ENCODE measurements at places on chromosomes 16 and 17. TPM values are rescaled to one million over a fixed set of nuclear protein-coding genes. Genes with fewer than 3 reads are reported as not detected.

The MT4 gene
- total RNA-seq = not detected

The CISD3 gene
- 98.9 TPM for total RNA-seq

The CCL1 gene
- total RNA-seq = not detected

The TNFSF13 gene
- total RNA-seq = 0.53 TPM

The APOH gene
- 4.0 TPM for total RNA-seq

The TLCD3A gene
- 57.0 TPM for total RNA-seq

The ASGR1 gene
- 1.2 TPM for total RNA-seq

The ITGAE gene
- 85.6 TPM for total RNA-seq

The GGNBP2 gene
- total RNA-seq = 60.3 TPM

The WNT3 gene
- 3.9 TPM for total RNA-seq

The CTRB2 gene
- total RNA-seq = 0.16 TPM

The TBC1D3E gene
- not detected for total RNA-seq

The KRTAP1-5 gene
- not detected for total RNA-seq

The G6PC1 gene
- not detected for total RNA-seq

The EVI2B gene
- total RNA-seq = not detected

The CDC42EP4 gene
- total RNA-seq = 60.1 TPM

The WFIKKN2 gene
- 0.02 TPM for total RNA-seq

The GUCY2D gene
- 0.46 TPM for total RNA-seq

The ZFHX3 gene
- 11.8 TPM for total RNA-seq

The DPEP3 gene
- not detected for total RNA-seq

The GPR142 gene
- total RNA-seq = not detected

The PRSS22 gene
- 0.78 TPM for total RNA-seq

The DHX8 gene
- 39.0 TPM for total RNA-seq

The ERN1 gene
- total RNA-seq = 3.5 TPM

The ACSM2A gene
- not detected for total RNA-seq

The ZDHHC1 gene
- total RNA-seq = 7.1 TPM

The KRT32 gene
- not detected for total RNA-seq

The CDK3 gene
- 4.1 TPM for total RNA-seq

The ZNF75A gene
- 9.5 TPM for total RNA-seq

The TEKT5 gene
- total RNA-seq = not detected

The RASL10B gene
- total RNA-seq = 0.13 TPM

The PRR11 gene
- 55.7 TPM for total RNA-seq

The WIPI1 gene
- total RNA-seq = 12.9 TPM

The KRTAP4-1 gene
- 0.08 TPM for total RNA-seq

The SLFN13 gene
- 4.9 TPM for total RNA-seq

The G6PC3 gene
- total RNA-seq = 172 TPM

The CLEC10A gene
- total RNA-seq = not detected

The KRTAP3-1 gene
- total RNA-seq = not detected

The ZNF23 gene
- 5.7 TPM for total RNA-seq

The CAPNS2 gene
- 0.08 TPM for total RNA-seq

The HSPB9 gene
- not detected for total RNA-seq

The HP gene
- not detected for total RNA-seq

The HOXB1 gene
- total RNA-seq = not detected

The ZNF750 gene
- not detected for total RNA-seq

The GNG13 gene
- total RNA-seq = not detected

The MT1F gene
- 20.1 TPM for total RNA-seq

The RHOT2 gene
- 64.8 TPM for total RNA-seq

The C16orf74 gene
- 17.7 TPM for total RNA-seq

The SHISA6 gene
- not detected for total RNA-seq

The MYLK3 gene
- total RNA-seq = 0.03 TPM

The GLIS2 gene
- total RNA-seq = 25.3 TPM

The ABAT gene
- total RNA-seq = 0.26 TPM

The PRCD gene
- total RNA-seq = not detected

The PABPN1L gene
- total RNA-seq = not detected

The ZNF286A gene
- total RNA-seq = 25.2 TPM

Data from A549 treated with AZD2906 at 1 μM for 4 hours (cell line).